ENCODE measurements at places on chromosomes 11 and 22.

DNA sequence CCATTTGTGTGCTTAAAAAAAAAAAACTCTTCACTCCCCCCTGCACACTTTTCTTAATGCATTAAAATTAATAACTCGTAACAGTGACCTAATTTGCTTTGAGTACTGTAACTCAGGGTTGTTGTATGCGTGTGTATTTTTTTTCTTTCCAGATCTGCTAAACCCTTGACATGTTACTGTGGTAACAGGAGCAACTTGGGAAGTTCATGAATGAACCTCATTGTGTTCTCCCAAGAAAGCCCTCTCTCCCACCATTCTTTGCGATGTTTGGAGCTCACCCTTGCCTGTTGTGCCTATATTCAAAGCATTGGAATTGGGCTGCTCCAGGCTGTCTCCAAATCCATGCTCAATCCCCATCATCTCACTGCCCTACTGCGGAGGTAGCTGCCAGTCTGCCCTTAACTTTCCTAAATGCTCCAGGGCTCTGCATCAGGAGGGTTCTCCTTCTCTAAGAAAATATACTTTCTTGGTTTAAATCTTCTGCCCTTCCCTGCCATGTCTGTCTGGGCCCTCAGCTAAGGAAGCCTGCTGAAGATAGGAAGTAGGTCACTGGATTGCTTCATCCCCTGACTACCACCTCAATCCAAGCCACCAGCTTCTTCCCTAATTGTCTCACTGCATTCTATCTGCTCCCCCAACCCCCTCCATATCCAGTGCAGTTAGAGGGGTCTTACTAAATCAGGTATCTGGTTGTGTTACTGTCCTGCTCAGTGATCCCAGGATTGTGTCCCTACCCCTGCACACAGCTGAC, 70.3 kb downstream of the KIRREL3 start:
- DNase-seq = no peak

GRCh38 chr22:49362211-49362839, 465.3 kb downstream of the BRD1 start:
- DNase-seq = no peak

- DNase-seq = no peak
Observed at GRCh38 chr11:96200243-96200642, 142.8 kb downstream of the MAML2 start.

GRCh38 chr22:17913801-17914347, 110.5 kb downstream of the MICAL3 start:
- no peak for DNase-seq

Measured in GM13976 (cell line).